ENCODE measurements at places on chromosomes 16 and 17. TPM values are rescaled to one million over a fixed set of nuclear protein-coding genes. Genes with fewer than 3 reads are reported as not detected.

KRT28 gene
- polyA plus RNA-seq, result not detected

ESRP2 gene
- 45.3 TPM for polyA plus RNA-seq

JPH3 gene
- polyA plus RNA-seq, result 1.0 TPM

SULT1A2 gene
- 0.81 TPM for polyA plus RNA-seq

HAS3 gene
- polyA plus RNA-seq, result 4.6 TPM

ARRB2 gene
- 32.8 TPM for polyA plus RNA-seq

DHODH gene
- polyA plus RNA-seq, result 12.3 TPM

TMEM95 gene
- polyA plus RNA-seq, result not detected

TPSAB1 gene
- polyA plus RNA-seq, result 0.38 TPM

SYNRG gene
- polyA plus RNA-seq, result 36.4 TPM

EPX gene
- polyA plus RNA-seq, result 0.75 TPM

TMEM98 gene
- 205 TPM for polyA plus RNA-seq

GPR139 gene
- not detected for polyA plus RNA-seq

MYLK3 gene
- 1.0 TPM for polyA plus RNA-seq

KRTAP3-1 gene
- not detected for polyA plus RNA-seq

CLEC18A gene
- polyA plus RNA-seq, result 90.7 TPM

TM4SF5 gene
- 2.5 TPM for polyA plus RNA-seq

YPEL2 gene
- polyA plus RNA-seq, result 37.6 TPM

ITGAL gene
- 2.0 TPM for polyA plus RNA-seq

CD7 gene
- 0.55 TPM for polyA plus RNA-seq

Data from renal pelvis (tissue), 12 donors.